ENCODE measurements at places on chromosomes 7 and 10.

DNA sequence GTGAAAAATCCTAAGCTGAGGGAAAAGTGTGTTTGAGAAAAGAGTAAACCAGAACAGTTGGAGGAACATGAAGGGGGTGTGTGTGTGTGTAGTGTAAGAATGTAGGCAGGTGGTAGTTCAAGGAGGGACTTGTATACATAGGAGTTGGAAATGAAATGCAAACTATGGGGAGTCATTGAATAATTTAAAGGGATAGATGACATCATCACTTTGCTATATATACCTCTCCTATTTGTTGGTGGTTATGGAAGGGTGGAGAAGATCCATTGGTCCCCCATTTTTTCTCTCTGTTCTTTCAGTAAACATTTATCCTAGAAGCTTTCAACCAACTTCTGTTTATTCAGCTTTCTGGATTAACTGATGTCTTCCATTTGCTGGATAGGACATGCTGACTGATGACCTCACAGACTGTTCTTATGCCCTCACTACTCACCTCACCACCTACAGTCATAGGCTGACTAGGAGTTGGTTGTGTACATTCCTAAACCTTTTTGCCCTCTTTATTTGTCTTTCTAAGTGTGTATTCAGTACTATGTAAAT lies 20.8 kb downstream of the PPP1R9A start:
- no peak for DNase-seq

DNA sequence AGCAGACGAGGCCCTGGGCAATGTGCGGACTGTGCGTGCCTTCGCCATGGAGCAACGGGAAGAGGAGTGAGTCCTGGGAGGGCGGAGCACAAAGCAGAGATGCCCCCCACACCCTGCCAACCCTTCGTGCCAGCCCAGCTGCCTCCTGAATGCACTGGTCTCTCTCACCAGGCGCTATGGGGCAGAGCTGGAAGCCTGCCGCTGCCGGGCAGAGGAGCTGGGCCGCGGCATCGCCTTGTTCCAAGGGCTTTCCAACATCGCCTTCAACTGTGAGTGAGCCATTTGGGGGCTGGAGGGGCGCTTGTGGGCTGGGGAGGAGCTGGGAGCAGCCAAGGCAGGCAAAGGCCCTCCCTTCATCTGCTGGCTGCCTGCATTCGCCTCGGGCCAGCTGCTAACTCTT lies 7.7 kb downstream of the ABCB8 start:
- DNase-seq: no peak

DNA sequence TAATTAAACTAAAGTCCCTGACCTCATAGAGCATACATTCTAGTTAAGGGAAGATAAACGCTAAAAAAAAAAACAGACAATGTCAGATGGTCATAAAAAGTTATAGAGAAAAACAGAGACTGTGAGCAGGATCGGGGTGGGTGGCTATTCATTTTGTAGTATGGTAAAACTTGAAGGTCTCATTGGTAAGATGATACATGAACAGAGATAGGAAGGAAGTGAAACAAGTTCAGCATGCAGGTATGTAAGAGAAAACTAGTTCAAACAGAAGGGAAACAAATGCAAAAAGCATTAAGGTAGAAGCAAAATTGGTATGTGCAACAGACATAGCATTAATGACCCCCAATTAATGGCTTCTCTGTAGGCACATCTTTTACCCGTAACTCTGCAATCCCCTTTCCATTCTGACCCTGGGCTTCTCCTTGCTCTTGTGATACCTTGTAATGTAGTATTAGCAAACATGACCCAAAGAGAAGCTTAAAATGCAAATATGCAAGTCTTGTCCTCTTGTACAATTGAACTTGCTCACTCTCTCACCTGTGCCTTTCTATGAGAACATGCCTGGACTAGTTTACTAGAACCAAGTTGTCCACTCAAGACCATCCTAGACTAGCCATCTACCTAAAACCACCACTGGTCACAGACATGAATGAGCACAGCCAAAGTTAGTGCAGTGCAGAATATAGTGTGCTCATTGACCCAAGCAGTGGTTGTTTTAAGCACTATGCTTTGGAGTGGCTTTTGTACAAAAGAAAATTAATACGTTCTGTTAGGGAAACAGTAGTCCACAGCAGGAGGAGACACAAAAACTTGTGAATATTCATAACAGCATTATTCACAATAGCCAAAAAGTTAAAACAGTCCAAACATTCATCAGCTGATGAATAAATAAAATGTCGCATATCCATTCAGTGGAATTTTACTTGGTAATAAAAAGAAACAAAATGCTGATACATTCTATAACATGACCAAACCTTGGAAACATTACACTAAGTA lies 57.0 kb downstream of the BRAF start:
- DNase-seq: no peak

- DNase-seq: no peak
These were observed 17.2 kb upstream of the BMPER start for GRCh38 chr7:33888166-33888565.
